ENCODE measurements at places on chromosomes 7 and 10.

DNA sequence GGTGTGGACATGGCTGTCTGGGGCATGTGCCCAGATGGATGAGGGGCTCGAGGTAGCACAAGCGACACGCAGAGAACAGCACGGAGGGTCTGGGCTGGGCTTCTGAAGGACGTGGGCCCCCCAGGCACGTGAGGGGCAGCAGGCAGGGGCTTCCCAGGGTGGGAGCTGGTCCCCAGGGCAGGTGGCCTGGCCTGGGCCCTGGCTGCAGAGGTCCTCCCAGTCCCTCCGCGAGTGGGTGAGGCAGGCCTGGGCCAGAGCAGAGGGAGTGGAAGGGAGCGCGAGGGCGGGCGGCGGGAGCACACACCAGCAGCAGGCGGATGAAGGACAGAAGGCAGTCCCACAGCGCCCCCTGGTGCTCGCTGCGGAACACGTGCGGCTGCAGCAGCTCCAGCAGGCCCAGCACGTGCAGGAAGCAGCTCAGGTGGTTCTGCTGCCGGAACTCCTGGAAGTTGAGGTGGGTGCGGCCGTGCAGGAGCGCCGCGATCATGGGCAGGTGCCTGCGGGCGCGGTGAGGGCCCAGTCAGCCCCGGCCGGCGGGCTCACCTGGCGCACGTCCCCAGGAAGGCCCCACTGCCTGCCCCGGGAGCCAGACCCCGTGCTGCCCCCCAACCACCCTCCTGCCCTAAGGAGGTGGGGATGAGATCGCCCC, 14.7 kb upstream of the MICALL2 start:
- peak; percentile 98 for DNase-seq

DNA sequence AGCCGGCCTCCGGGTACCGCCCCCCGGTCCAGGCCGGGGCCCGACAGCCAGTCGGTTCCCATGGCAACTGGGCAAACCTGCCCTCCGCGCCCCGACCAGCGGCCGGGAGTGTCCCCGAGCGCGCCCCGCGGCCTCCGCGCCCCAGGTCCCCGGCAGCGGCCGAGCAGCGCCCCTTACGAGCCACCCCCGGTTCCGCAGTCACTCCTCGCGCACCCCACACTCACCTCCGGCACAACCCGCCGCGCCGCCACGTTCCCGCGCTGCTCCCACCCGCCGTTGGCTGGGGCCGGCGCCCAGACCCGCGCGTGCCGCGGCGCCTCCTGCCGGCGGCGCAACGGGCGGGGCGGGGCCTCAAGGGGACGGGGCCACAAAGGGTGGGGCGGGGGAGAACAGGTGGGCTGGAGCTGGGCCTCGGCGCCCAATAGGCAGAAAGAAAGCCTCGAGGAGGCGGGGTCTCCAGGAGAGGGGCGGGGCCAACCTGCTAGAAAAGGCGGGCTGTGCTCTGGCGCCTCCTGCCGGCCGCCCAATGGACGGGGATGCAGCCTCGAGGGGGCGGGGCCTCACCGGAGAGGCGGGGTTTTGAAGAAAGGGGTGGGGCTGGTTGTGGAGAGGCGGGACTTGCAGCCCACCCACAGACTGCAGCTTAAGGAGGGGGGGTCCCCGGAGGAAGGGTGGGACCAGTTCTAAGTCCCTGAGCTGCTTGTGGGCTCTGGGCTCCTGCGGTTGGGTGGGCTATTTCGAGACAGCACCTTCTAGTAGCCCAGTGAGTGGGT, at the start of gene RADIL:
TSS of gene RADIL (minus strand) at position 345 of the 773 bp plus-strand sequence. CDS start 5,577 bp downstream, outside the sequence.
- DNase-seq = peak; percentile 99

DNA sequence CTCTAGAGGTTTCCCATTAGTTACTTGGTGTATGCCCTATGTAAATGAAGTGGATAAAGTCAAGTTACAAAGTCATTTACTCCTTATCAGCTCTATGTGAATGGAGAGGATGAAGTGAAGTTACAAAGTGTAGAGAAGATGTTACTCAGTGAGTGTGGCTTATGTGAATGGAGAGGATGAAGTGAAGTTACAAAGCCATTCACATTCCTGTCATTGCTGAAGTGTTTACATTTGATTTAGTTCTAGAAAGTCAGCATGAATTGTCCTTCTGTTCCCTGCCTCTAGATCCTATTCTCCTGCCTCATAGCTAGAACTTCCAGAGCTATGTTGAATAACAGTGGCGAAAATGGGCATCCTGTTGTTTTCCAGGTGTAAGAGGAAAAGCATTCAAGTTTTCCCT, 880.1 kb downstream of the DNAJB9 start:
- no peak for DNase-seq

GRCh38 chr7:27235387-27236311, 7.0 kb upstream of the EVX1 start:
- DNase-seq = peak; percentile 82

GRCh38 chr10:97596101-97597082, 6.9 kb downstream of the C10orf62 start:
- DNase-seq = no peak

DNA sequence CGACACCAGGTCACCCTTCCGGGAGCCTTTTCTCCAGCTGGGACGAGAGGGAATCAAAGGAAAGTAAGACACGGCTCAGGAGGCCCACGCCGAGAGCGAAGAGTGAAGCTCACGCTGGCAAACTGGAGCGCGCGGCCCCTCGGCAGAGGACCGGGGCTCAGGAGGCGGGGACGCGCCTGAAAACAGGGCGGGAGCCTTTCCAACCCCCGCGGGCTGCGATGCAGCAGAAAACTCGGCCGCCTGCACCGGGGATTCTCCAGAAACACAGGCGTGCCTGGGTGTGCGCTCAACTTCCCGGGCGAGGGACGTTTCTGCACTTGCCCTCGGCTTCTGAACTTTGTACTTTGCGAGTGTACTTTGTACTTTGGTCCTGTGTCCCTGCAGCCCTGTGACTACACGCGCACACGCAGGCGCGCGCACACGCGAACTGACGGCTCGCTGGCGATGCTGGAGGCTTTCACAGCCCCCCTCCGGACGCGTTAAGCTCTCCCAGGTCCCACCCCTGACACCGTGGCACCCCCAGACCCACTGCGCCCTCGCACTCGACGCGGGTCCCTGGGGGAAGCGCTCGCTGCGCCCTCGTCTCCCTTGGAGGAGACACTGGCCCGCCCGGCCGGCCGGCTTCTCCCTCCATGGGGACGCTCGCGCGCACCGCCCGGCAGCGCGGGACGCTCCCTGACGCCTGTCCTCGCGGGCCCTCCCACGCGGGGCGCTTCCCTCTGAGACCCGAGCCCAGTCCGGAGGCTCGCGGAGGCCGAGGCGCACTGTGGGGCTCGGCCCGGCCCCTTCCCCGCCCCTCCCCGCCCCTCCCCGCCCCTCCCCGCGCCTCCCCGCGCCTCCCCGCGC, 588 bp upstream of the PAOX start:
- peak; percentile 65 for DNase-seq

- DNase-seq = no peak
Measured at GRCh38 chr7:86970547-86970946, 88.9 kb downstream of the ELAPOR2 start.
